ENCODE measurements at places on chromosomes 7 and 10.

GRCh38 chr7:128933180-128933891 is 4.4 kb upstream of the IRF5 start:
- DNase-seq = no peak

GRCh38 chr10:104268405-104268712 is 625 bp upstream of the GSTO2 start:
- no peak for DNase-seq

- no peak for DNase-seq
Measured at GRCh38 chr10:18822156-18822555, 162.9 kb downstream of the ARL5B start.

GRCh38 chr7:66157060-66157459 is 42.4 kb downstream of the CRCP start:
- DNase-seq = no peak

DNA sequence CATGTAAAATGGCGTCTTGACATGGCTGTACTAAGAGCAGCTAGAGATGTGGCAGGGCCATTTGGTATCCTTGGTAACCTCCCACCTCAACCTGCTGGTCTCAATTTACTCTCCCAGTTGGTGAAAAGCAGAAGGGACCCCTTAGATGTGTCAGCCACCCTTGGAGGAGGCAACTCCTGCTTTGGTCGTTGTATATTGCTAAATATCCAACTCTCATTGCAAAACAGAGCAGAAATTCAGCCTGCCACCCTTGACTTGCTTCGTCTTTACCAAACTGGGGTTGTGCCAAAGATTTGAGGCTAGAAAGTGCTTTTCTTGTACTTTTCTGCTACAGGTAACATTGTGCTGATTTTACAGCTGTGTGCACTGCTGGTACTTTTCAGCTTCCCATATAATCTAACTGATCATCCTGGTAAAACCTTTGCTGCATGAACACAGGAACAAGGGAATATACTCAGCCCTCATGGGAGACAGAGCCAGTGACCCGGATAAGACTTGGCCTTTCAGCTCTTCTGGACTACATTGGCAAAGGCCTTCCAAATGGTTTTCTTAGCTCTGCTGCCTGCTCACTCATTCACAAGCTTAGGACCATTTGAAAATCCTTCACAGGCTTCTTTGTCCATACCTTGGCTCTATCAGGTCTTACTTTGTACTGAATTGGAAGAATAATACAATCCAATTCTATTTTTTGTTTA is 2.2 kb upstream of the VSTM4 start:
- no peak for DNase-seq

GRCh38 chr7:132240262-132240661 is 336.0 kb downstream of the PLXNA4 start:
- no peak for DNase-seq

- no peak for DNase-seq
Measured at GRCh38 chr10:132691711-132692153, 94.2 kb downstream of the NKX6-2 start.

DNA sequence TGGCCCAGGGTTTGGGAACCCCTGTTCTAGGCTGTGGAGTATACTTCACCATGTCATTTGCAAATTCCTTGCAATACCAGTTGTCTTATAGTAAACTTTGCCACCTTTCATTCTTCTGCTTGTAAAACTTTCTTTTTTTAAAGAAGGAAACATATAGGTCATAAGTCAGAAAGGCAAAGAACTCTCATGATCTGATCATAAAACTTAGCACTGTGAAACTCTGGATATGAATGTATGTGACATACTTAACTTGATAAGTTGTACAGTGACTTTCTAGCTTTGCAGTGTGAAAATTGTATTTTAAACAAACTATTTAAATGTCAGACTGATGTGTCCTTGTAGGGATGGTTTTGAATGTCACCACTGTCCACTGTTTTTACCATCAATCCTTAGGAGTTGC is 31.0 kb upstream of the SAMD9L start:
- DNase-seq = no peak

DNA sequence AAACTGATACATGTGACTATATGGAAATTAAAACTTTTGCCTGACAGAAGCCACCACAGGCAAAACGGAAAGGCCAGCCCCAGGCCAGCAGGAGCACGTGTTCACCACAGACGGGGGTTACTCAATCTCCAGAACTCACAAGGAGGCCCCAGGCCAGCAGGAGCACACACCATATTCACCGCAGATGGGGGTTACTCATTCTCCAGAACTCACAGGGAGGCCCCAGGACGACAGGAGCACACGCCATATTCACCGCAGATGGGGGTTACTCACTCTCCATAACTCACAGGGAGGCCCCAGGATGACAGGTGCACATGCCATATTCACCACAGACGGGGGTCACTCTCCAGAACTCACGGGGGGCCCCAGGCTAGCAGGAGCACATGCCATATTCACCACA is 61.5 kb downstream of the NKX6-2 start:
- DNase-seq = no peak

DNA sequence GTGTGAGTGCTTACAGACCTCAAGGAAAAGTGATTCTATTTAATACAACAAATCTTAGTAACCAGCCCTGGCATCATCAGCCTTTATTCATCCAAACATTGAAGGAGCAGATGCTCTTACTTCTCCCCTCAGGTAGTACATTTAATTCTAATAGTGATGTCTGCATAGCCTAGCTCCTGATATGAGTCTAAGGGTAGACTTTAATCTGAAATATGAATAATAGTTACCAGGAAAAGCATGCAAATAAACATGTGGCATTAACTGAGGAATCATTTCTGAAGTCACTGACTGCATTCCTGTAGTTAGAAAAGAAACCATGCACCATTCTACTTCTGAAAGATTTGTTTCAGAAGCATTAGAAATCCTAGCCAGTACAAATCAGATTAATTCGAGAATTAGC is 25.7 kb upstream of the LMBR1 start:
- no peak for DNase-seq

- no peak for DNase-seq
Measured at GRCh38 chr10:14707481-14707880, 67.2 kb downstream of the FAM107B start.

DNA sequence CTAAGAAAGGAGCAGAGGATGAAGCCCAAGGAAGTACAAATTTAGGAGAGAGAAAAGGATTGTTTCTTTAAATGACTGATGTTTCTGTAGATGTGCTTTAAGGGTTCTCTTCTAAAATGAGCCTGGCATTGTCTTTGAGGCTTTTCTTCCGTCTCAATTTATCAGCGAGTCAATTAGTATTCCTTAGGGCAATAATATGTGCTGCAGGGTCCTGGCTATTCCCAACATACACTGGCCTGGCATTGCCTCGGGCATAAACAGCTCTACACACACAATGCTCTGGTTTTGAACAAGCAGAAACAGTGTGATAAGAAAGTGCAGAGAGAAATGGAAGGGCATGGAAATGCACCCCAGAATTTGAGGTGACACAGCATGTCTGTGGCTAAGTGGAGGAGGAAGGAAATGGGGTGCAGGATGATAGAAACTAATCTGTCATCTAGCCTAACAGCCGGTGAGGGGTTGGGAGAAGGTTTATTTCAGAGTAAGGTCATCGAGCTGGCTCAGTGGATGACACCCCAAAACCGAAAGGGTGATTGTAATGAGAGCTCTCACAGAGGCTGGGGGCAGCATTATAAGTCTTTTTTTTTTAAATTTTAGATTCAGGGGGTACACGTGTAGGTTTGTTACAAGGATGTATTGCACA is 67.5 kb upstream of the ARHGAP21 start:
- no peak for DNase-seq

GRCh38 chr7:134522601-134523000 is 4.8 kb upstream of the AKR1B10 start:
- DNase-seq = no peak

GRCh38 chr10:100036850-100037249 is 27.1 kb upstream of the DNMBP start:
- no peak for DNase-seq

- no peak for DNase-seq
Measured at GRCh38 chr7:120588416-120588815, 269.5 kb downstream of the TSPAN12 start.

GRCh38 chr7:22123139-22123538 is 177.4 kb upstream of the CDCA7L start:
- DNase-seq = no peak

DNA sequence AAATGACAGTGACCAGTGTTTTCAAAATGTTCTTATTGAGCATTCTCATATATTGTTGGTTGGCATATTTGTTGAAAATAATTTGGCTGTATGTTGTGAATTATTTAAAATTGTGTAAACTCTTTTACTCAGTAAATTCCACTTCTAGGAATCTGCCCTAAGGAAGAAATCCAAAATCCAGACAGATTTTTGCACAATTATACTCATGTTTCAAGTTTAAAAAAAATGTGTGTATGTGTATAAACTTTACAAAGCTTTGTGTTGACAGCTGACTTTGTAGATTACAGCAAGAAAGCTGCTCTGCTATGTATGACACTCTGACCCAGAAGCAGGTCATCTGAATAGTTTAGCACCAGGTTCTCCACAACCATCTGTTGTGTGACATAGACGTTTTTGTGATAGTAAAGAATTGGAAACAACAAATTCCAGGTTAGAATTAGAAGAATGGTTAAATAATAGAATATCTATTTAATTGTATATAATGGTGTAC is 21.6 kb downstream of the KIFBP start:
- DNase-seq = no peak

- no peak for DNase-seq
Measured at GRCh38 chr10:8049865-8050555, 4.5 kb upstream of the GATA3 start.

All from effector CD4-positive, alpha-beta T cell (primary cell).